ENCODE measurements at places on chromosomes 4 and X.

DNA sequence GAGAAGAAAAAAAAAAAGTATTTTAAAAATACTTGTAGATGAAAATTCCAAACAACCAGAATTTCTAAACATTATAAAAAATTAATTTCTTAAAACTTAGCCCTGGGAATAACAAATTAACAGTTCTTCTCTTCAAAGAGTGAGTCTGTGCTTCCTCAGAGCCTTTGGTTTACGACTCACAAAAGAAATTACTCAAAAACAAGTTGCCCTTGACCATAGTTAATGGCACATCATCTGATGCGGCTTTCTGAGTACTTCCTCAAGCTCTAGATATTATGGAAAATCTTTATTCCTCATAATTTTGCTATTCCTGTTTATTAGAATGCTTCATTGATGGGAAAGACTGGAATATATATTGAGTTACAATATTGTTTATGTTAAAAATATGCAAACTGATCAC, 23.7 kb downstream of the TAPT1 start:
- DNase-seq, result no peak

DNA sequence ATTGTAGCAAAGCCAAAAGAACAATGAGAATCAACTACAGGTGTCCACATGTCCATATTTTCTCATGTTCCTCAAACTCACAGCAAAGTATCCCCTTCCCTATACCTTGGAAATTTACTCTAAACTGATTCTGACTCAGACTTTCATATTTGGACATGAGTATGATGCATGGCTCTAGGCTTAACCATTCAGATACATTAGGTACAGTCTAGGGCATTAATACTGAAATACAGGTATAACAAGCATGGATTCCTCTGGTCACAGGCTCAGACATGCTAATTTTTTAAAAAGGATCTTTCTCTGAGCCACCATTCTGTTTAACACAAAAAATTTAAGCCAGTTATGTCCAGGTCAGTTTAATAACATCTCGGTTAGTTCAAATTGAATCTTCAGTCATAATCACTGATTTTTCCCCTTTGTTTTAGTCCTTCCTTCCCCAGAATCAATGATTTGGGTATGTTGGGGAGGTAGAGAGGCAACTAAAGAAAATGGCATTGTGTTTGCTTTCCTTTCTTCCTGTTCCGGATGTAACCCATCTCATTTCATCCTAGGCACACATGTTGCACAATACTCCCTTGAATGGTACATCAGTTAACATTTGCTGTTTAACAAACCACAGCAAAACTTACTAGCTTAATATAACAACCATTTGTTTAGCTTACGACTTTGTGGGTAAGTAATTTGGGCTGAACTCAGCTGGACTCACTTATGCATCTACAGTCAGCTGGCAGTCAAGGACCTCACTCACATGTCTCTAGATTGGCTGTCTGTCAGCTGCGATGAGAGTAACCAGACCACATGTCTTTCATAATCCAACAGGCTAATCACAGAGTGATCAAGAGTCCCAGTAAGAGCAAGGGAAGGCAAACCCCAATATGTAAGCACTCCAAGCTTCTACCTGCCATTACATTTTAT, 75.3 kb upstream of the GRIA3 start:
- DNase-seq, result no peak

- no peak for DNase-seq
Observed at GRCh38 chr4:172628263-172628662, 540.3 kb upstream of the GALNT7 start.

DNA sequence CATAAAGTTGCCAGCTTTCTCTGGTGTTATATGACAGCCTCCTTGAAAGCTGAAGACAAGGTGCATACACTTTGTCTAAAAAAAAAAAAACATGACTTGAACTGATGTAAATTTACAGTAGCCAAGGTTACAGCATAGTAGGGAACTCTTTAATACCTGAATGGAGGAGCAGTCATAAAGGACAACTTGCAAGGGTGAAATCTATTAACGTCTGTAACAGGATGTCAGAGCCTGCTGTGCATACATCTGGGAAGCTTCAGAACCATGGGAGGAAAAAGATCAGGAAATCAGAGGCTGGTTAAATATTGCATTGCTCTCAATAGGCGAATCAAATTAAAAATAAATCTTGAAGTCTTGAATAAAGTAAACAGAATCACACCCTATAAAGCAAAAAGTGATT, 484.0 kb upstream of the CTSO start:
- DNase-seq, result no peak

GRCh38 chr4:185019456-185020292, 1.4 kb downstream of the HELT start:
- no peak for DNase-seq

DNA sequence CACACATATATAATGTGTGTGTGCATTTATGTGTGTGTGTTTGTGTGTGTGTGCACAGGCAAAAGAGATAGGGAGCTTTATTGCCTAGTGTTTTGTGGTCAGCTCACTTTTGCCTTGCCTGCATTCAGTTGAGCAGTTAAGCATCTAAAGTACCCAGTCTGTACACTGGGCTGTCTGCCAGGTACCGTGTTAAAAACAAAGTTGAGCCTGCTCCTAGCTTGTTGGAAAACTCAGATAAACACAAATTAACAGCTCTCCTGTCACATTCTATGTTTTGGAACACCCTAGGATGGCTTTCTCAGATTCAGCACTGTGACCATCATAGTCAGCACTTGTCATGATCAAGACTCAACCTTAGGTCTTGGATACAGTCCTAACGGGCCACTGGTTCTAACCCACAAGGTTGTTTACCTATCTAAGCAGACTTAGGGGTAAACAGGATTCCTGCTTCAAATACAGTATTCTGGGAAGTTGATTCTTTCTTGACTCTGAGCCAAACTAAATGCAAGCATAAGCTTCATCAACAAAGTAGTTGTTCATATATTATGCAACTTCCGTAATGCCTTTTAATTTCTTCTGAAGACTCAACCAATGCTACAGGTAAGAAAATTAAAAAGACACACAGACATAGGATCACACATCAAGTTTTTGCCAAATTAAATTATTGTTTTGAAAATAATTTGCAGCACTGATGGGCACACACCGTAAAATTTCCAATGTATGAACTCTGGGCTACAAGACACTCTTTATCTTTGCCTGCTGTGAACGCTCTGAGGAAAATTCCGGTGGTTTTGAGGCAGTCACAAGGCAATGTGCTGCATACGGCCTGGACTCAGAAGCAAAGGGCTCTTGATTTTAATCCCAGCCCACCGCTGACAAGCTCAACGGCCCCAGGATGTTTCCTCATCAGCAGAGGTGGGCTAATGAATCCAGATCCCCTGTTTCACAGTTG, 11.3 kb upstream of the CD99 start:
- DNase-seq, result no peak

- DNase-seq, result no peak
Observed at GRCh38 chr4:98977557-98977956, 18.0 kb upstream of the METAP1 start.

DNA sequence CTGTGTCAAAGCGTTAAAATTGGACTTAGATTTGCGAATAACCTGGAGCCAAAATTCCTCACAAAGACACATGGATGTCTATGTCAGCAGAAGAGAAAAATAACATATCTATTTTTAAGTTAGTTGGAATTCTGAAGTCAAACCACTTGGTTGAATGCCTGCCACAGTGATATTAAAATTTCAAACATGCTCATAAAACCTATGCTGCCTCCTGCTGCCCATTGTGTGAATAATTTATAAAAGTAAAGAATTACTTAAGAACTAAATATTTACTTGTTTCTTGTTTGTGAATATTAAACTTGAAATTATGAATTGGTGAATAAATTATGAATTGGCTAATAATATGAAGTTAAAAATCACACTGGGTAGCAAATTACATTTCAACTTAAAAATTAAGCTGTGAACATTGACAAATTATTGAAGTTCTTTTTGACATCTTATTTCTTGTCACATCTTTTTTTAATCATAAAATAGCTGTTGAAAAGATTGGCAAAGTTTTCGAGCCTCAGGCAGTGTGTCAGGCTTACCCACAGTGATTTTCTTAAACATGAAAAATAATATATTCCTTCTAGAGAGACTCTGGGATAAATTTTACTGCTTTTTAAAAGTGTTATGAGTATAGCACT, 35.4 kb downstream of the FABP2 start:
- peak; percentile 69 for DNase-seq

- DNase-seq, result no peak
Observed at GRCh38 chrX:102708900-102709299, 3.3 kb upstream of the GPRASP2 start.

- DNase-seq, result no peak
Observed at GRCh38 chr4:41213625-41214135, 662 bp downstream of the APBB2 start.

DNA sequence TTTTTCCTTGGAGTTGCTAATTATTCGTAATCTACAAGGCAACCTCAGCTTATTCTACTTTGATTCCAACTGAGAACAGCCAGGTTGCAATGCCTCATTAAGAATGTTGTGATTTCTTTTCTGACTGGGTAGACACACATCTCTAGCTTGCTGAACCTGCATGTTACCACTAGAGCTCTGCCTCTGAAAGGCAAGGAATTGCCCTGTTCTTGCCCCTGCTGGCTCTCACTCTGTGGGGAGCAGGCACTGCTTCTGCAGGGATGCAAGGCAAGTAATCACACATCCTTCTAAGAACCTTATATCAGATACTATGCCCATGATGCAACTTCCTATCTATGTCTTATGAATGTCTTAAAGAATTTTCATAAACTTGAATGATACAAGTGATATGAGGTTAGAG, 503.2 kb downstream of the PACRGL start:
- DNase-seq, result no peak

- DNase-seq, result no peak
Observed at GRCh38 chrX:130109429-130110378, 593 bp downstream of the ELF4 start.

- DNase-seq, result no peak
Observed at GRCh38 chr4:55568905-55569504, 22.3 kb upstream of the CLOCK start.

GRCh38 chrX:68989456-68989855, 160.6 kb downstream of the EFNB1 start:
- no peak for DNase-seq
